Stimulated activated CD4-positive, alpha-beta T cell treated with anti-CD3 and anti-CD28 coated beads, Interleukin-2, amount 100 ng/mL, for 48 hours (primary cell): ENCODE measurements at places on chromosomes 5 and 9.

GRCh38 chr9:99150451-99151171 lies 45.7 kb downstream of the TGFBR1 start:
- no peak for DNase-seq

DNA sequence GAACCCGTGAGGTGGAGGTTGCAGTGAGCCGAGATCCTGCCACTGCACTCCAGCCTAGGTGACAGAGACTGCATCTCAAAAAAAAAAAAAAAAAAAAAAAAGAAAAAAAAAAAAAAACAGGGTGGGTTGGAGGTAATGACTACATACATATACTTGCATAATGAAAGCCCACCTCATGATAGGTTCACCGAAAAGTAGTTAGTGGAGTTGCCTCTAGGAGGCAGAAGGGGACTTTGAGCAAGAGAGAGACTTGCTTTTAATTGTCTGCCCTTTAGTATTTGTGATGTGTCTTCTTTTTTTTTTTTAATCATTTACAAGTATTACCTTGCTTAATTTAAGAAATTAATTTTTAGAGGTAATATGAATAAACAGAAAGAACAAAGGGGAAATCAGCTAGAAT lies 99.8 kb downstream of the PPARGC1B start:
- no peak for DNase-seq

DNA sequence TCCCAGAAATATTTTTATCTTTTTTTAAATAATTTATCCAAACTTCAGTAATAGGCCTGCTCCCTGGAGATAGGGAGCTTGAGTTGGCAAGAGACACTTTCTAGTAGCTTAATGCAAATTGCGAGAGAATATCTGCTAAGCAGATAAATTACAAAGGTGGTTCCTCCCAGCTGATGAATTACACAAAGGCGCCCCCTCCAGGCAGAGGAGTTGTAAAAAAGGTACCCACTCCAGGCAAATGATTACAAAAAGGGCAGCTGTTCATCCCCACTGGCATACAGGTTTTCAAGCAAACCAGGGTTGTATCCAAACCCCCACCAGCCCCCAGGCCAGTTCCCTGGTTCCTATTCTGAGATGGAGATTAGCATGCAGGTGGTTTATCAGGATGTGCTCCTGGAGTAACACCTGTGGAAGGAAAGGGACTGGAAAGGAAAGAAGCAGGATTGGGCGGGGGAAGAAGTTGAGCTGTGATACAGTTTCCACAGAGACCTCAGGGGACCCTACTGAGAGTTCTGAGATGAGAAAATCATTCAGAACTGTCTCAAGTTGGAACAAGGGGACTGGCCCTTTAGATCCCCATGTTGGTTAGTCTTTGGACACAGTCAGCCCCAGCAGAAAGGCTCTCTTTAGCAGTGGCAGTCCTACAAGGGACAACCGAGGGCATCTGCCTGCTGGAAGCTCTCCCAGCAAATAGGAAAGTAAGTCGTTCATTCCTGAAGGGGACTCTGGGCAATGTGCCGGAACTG lies 25.5 kb downstream of the ESM1 start:
- DNase-seq, result peak; percentile 19

GRCh38 chr9:61669352-61669751 lies 479.5 kb downstream of the SPATA31A7 start:
- DNase-seq, result no peak

DNA sequence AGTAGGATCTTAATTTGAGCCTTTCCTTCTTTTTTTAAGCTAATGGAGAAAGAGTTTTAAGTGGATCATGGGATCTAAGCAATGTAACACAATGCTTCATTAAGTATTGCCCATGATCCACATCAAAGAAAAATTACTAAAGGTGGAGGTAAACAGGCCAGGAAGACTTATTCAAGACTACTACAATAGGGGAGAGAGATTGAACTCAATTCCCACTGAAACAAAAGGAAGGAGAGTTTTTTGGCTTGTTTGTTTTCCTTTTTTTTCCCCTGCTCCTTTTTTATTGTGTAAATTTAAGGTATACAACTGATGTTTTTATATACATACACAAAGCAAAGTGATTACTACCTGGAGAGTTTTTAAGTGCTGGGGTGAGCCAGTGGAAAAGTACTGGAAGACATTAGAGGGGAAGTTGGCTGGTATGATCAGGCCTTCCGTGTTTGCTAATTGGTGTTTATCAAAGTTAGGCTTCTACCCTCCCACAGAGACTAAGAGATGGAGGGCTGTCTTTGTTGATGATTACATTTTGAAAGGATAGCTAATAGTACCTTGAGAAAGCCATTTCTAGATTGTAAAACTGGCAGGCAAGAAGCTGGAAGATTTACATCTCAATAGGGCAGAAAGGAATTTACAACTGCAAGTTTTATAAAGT lies 262.7 kb downstream of the CHSY3 start:
- no peak for DNase-seq

- DNase-seq, result no peak
These were observed 498.8 kb downstream of the RAB3C start for GRCh38 chr5:59081693-59082092.

- DNase-seq, result no peak
These were observed 666.7 kb downstream of the LRRC70 start for GRCh38 chr5:63245271-63245670.

DNA sequence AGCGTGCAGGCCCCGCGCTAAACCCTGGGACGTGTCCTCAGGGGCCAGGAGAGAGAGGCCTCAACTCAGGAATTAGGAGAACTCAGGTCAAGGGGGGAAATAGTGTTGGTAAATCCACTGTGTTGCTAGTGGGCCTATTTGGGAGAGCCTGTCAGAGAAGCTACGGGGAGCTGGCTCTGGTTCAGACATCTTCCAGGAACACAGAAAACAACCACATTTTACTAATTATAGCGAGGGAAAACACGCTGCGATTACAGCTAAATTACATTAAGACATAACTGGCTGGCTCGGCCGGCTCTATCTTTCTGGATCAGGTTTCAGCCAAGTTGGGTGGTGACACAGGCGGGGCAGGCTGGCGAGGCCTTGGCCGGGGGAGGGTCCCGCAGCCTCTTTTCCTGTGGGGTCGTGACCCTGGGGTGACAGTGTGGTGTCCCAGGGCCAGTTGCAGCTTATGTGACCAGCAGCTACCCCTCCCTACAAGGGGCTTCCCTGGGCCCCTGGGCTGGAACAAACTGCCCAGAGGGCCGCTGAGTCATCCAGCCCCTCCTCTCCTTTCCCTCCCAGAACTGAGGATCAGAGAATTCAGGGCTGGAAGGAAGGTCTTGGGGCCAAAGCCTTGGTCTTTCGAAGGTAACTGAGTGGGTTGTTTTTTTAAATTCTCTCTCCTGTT lies 75.1 kb downstream of the FGF18 start:
- no peak for DNase-seq

DNA sequence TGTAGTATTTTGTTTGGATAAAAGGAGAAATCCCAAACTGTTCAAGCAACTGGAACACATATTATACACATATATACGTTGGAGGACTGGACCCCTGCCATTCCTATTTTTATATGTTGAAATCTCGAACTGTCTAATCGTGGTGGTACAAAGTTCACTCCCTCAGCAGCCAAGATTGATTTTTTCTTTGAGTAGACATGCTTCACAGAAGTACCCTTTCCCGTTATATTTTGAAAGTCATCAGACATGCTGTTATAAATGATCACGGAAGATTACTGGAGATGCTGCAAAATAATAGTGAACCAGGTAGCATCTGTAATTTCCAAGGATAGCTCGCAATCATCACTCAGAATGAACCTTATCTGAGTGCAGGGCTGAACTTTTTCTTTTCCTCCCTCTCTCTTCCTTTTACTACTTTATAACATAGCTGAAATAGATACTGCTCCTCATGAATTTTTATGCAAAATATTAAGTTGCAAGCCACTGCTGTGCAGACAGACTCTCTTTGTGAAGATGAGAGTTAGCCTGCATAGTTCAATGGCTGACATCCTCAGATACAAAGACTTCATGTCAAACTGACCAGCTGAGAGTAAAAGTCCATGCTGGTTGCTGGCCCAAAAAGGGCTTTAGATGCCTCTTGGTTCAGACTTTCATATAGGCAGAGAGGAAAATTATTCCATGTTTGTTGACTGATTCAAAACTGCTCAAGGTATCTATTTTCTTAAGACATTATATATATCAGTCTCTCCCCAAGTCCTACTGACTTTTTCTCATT lies 451.9 kb downstream of the TMEM38B start:
- DNase-seq, result no peak

- DNase-seq, result no peak
These were observed 47.9 kb downstream of the STK10 start for GRCh38 chr5:172140120-172140519.
